HFF-Myc (cell line): ENCODE measurements at places on chromosomes 7 and 10.

- no peak for DNase-seq
These were observed 25.7 kb downstream of the SNX8 start for GRCh38 chr7:2288503-2288902.

- no peak for DNase-seq
These were observed 72.5 kb upstream of the NME8 start for GRCh38 chr7:37775921-37776320.

- DNase-seq: no peak
These were observed at the start of gene FGFBP3 for GRCh38 chr10:91909117-91909677. Gene FGFBP3 (minus strand): TSS chr10:91909486. CDS start chr10:91908969, 517 bp downstream.

DNA sequence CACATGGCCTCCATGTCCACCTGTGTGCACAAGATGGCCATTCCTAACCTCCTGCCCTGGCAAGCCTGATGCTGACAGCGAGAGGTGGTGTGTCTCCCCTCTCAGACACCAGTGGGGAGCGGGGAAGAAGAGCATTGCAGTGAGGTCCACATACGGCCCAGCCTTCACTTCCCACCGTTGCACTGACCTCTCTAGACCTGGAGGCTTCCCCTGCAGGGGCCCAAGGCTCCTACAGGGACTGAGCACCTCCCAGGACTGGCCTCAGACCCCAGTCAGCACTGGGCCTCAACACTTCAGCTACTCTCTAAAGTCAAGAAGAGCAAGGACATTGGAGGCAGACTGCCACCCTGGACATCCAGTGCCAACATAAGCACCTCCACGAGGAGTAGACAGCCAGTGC lies 15.9 kb downstream of the STK32C start:
- DNase-seq: no peak

DNA sequence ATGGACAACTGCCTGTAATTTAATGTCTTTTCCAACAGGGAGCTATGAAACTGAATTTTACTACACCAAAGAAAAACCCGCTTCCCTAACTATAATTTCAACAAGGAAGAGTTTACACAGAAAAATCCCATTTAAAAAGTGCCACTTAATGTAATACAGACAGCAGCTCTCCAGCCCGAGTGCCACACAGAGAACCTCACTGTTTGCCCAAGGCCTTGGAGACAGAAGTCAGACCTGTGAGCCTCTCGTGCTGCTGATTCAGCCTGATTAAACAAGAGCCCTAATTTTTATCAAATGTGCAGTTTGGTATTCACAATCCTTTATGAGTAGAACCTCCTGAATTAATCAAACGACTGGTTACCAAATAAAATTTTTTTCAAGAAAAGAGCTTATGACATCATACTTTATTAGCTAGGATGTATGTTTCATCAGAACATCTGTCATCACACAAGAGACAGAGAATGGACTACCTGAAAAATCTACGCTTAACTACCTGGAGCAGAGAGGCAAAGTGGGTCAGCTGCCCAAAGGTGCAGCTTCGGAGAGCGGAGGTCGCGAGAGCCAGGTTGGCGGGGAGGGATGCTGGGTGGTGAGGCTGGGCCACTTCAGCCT lies 543.6 kb downstream of the SDK1 start:
- no peak for DNase-seq

- no peak for DNase-seq
These were observed 73.8 kb downstream of the LRGUK start for GRCh38 chr7:134200970-134201369.

- no peak for DNase-seq
These were observed 21.2 kb downstream of the ATP6V1F start for GRCh38 chr7:128883622-128884448.

DNA sequence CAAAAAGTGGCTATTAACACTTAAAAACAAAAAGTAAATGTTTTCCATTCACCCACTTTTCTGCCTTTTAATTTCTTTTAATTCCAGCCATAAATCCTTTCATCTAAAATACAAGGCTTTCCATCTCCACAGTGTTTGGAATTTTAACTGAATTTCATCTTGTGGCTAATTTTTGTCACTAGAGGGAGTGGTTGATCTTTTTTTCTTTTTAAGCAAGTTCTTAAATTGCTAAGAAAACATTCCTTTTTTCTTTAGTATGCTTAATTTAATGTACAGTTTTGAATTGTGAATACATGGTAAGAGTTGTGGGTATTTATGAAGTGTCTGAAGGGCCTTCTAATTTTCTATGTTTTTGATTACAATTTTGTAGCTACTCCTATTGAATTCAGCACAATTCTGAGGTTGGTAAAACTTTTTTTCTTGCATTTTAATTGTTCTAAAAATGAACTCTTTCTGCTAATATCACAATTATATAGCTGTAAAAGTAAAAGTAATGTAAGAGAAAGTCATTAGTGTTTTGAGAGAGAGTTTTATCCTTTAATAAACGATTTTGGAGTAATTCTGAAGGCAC lies 54.9 kb upstream of the ANK3 start:
- no peak for DNase-seq
